ENCODE measurements at places on chromosomes 4 and X.

GRCh38 chr4:36099509-36099908 is 144.8 kb downstream of the ARAP2 start:
- DNase-seq = peak; percentile 14

DNA sequence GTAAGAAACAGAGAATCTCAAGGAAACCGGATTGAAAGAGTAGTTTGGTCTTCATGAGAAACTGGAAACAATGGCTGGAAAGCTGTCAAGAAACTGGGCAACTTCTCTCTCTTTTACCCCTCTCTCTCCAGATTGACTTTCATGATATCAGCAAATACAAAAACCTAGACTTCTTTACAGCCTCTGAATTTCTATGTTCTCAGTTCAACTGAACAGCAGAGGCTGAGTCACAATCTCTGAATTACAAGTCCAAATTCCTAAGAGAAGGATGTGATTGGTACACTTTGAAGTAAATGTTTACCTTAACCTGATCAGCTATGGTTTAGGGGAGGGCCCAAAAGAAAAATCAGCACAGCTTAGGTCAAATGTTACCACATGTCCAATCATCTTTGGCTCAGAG is 974.9 kb downstream of the RPA4 start:
- no peak for DNase-seq

DNA sequence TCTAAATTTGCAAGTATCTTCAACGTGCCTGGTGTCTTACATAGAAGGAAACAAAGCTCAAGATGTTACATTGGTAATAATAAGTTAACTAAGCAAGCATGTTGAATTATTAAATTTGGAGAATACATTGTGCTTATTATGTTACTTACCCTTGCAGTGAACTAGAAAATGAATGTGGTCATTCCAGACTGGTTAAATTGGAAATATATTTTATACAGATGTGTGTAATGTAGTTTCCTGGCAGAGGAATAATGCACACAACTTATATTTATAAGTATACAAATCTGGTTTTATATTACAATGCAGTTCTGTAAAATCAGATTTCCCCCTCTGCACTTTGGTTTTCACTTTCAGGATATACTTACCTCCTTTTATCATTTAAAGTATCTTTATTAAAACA is 159.9 kb upstream of the SLIT2 start:
- DNase-seq = no peak

- no peak for DNase-seq
Measured at GRCh38 chr4:107388736-107389274, 331.2 kb downstream of the PAPSS1 start.

DNA sequence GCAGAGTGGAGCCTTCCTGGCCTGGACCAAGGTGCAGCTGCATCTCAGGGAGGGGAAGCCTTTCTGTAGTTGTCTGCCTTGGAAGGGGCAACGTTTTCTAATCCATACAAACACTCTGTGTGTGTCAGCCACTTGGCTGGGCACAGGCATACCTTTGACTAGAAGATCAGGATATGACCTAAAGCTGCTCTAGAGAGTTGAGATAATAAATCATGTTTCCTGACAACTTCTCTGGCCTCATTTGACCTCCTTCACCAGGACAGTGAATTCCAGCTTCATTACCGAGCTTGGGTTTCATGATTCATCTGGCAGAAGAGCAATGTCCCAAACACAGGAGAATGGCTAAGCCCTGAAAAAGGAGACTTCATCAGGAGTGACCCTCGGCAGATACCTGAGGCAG is 89.6 kb upstream of the KIT start:
- DNase-seq = no peak

DNA sequence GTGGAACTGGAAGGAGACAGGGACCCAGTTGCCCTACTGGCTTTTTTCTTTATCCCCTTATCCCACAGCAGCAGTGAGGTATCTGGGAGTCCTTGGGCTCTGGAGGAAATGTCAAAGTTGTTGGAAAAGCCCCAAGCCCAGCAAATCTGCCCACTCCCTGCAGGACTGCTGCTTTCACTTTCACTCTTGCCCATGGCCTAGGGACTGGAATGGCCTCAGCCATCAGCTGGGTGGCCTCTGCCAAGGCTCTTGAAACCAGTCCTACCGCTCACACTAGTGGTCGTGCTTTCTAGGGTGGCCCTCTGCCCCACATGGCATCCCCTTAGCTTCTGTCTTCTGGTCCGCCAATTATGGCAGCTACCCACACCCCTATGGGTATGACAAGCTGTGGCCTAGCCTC is 9.7 kb upstream of the RHOXF1 start:
- no peak for DNase-seq

DNA sequence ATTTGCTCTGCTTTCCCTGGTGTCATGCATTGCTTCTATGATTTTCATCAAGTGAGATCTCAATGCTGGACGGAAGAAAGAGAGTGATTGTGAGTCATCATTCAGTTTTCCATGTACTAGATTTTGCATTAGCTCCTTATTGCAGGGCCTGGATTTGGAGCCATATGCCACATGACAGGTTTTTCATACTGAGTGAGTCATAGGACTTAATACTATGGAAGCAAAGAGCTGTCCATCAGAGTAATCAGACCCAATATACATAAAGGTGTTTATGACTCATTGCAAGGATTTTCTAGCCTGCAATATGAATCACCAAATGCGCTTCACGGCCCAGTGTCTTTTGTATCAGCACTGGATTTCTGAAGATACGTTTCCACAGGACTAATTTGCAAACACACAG is 11.2 kb upstream of the TFDP3 start:
- DNase-seq = no peak

DNA sequence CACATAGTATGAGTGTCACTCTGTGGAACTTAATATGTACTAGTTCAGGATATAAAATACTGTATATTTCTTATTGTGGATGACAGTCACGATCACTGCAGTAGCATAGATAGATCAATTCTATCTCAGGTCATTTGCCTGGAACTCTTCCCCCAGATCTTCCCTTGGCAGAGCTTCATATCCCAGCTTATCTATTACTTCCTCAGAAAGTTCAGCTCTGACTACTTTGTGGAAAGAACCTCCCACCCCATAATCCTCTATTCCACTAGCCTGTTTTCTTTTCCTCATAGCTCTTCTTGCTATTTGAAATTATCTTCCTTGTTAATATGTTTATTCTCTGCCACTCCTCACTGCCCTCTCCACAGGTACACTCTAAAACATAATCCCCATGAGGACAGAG is 10.9 kb downstream of the FAM241A start:
- no peak for DNase-seq

DNA sequence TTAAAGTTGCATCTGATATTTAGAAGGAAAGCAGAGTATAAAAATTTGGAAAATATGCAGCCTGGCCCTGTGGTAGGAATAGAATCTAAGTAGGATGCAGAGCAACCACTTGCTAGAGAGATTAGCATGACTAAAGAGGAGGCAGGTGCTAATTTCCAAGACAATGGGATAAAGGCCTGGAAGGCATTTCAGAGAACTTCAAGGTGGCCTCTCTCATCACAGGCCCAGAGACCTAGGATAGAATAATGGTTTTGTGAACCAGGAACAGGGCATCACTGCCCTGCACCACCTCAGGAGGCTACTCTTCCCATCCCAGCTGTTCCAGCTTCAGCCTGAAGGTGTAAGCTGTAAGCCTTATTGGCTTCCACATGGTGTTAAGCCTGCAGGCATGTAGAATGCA is 621.7 kb upstream of the HS3ST1 start:
- no peak for DNase-seq

- no peak for DNase-seq
Measured at GRCh38 chr4:98314791-98315565, 53.8 kb downstream of the RAP1GDS1 start.

- DNase-seq = no peak
Measured at GRCh38 chr4:145453163-145453520, 28.5 kb upstream of the SMAD1 start.

DNA sequence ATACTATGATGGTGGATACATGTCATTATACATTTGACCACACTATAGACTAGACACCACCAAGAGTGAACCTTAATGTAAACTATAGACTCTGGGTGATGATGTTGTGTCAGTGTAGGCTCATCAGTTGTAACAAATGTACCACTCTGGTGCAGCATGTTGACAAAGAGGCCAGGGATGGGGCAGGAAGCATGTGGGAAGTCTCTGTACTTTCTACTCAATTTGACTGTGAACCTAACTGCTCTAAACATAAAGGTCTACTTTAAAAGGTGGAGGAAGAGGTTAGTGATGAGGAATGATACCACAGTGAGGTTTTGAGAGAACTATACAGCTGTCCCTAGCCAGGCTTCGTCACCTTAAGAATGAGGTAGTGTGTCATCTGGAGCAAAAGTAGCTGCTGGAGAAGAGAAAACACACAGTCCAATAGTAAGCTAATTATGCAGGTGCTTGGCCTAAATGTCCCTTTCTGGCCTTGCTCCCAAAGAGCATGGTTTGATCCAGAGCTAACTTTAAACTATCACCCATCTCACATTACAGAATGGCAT is 38.4 kb downstream of the GRSF1 start:
- no peak for DNase-seq

DNA sequence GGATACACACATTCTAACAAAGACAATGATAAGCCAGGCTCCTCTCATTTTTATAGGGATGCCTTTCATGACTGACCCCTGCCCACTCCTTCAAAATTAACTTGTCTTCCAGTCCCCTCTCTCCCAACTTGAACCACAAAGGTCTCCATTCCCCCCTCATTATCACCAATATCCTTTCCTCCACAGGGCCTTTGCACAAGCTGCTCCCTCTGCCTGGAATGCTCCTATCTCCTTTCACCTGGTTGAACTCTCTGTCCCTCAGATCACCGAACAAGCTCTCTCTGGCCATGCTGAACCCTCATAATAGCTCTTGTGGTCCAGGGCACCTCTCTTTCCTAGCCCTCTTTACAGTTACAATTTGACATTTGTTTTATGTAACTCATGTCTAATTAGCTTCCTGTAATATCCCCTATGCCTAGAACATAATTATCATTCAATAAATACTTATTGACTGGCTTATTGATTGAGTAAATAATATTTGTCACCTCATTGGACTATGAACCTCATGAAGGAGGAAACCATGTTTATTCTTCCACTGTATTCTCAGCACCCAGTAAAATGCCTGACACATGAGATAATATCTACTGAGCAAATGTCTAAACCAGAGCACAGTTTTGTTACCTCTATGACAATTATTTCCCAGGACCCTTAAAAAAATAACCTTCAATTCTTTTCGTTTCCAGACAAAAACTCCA is 266.3 kb upstream of the RASGEF1B start:
- DNase-seq = no peak
